ENCODE measurements at places on chromosomes 4 and X.

DNA sequence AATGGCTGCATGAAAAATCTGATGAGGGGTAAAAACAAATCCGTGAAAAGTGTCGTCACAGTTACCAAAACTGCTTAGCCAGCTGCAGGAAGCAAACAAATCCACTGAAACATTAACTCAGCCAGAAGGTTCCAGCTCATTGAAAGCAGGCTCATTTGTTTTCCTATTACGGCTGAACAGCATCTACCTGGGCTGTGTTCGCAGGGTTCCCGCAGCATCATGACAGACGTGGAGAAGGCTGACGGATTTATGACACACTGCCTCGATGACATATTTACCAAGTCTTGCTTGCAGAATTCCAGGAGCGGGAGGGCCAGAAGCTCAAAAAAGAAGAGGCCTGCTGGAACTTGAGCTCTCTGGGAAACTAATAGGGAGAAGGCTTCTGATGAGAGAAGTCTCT is 781.1 kb downstream of the RAB28 start:
- DNase-seq = no peak

- no peak for DNase-seq
These were observed 56.1 kb downstream of the KLHL5 start for GRCh38 chr4:39118034-39118658.

- DNase-seq = no peak
These were observed 471 bp upstream of the PLAC8 start for GRCh38 chr4:83115000-83115399.

GRCh38 chr4:27908356-27908755 is 1047.7 kb downstream of the STIM2 start:
- DNase-seq = no peak

DNA sequence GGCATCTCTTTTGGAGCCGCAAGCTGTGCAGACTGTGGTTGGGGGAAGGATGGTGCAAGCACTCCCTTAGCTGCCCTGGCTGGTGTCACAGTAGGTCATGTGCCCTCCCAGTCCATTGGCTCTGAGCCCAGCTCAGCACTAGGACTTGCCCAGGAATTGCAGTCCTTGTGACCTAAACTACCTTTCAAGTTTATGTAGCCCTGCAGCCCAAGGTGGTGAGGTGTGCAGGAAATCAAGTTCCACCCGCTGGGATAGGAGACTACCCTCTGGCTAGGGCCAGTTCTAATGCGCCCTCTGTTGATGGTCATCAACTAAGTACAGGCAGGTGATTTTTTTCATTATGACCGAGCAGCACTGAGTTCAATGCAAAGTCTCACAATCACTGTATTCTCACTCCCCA is 335.2 kb downstream of the UBE2NL start:
- no peak for DNase-seq

GRCh38 chr4:158395343-158395742 is 126.3 kb upstream of the RXFP1 start:
- no peak for DNase-seq

GRCh38 chr4:7347981-7348380 is 86.7 kb downstream of the PSAPL1 start:
- no peak for DNase-seq

GRCh38 chrX:146921204-146921603 is 106.7 kb upstream of the CXorf51A start:
- no peak for DNase-seq

DNA sequence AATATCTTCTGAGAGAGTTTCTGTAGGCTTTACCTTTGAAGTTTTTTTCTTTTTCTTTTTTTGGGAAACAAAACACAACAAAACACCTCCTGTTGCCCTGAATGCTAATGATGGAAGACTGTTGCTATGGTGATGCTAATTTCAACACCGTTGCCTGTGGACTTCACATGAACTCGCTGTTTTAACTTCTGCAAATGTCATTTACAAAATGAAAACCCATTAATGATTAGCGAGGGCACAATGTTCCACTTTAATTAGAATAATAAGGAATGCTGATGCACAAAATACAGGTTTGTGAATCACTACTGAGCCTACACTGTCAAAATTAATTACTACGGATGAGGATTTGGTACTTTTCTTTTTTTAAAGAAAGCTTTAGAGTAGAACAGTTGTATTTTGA is 227.1 kb upstream of the FTHL17 start:
- no peak for DNase-seq

- DNase-seq = no peak
These were observed 29.5 kb downstream of the DMP1 start for GRCh38 chr4:87679449-87680169.

- no peak for DNase-seq
These were observed 116.2 kb downstream of the SLC2A9 start for GRCh38 chr4:9904976-9905587.

GRCh38 chr4:36237366-36238313 is 6.7 kb downstream of the ARAP2 start:
- no peak for DNase-seq

GRCh38 chr4:151359576-151359975 is 34.2 kb upstream of the SH3D19 start:
- DNase-seq = no peak

- DNase-seq = no peak
These were observed 74.5 kb upstream of the HS3ST1 start for GRCh38 chr4:11503166-11503565.

- no peak for DNase-seq
These were observed 85.9 kb downstream of the CASK start for GRCh38 chrX:41837270-41837944.

DNA sequence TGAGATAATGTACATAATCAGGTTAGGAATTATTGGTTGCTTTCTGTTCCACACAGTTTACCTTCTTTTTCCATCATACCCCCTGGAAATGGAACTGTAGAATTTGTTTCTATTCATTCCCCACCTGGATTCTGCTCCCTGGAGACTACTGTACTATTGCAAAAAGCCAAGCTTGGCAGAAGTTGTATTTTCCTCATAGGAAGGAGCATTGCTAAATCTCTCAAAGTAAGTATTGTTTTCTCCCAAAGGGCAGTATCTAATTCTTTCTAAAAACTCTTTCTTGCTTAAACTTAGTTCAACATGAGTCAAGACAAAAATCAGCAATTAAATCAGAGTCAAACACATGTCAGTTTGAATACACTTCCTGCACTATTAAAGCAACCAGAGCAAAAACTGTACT is 136.2 kb downstream of the CDS1 start:
- DNase-seq = no peak

- no peak for DNase-seq
These were observed 7.9 kb downstream of the RAB33A start for GRCh38 chrX:130179579-130180215.

GRCh38 chr4:138611721-138612120 is 369.6 kb upstream of the SLC7A11 start:
- no peak for DNase-seq

GRCh38 chr4:47746122-47746521 is 91.7 kb downstream of the CORIN start:
- DNase-seq = no peak

DNA sequence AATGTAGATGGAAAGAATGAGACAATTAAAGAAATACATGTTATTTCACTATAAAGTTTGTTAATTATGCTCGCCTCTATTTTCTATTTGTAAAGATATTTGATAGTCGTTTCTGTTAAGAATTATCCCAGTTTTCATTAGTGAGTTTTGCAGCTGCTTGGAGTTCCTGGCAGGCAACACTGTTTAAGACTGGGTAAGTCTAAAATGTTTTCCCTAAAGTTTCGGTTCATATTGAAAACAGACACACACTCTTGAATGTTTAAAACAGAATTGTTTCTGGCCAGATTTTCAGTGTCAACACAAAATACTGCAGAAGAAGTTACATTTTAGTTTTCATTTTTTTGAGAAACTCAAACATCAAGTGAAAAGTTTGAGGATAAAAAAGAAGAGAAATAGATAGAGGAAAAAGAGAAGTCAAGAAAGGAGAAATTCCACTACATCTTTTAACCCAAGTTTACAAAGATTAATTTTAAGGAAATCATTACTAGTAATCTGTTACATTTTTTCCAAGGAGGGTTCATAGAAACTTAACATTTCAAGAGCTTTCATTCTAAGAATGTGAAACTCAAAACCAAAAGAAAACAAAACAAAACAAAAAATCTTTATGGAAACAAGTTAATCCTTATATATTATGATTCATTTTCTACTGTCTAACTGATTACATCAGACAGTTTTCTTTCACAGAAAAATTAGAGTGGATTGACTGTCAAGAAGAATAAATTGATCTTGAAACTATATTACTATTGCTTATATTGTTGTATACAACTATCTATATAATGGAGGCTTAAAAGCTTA is 305.5 kb downstream of the FAT4 start:
- DNase-seq = no peak

- DNase-seq = no peak
These were observed 15.1 kb upstream of the PIGA start for GRCh38 chrX:15350329-15350996.

- no peak for DNase-seq
These were observed 81.6 kb downstream of the SORBS2 start for GRCh38 chr4:185730387-185730786.

DNA sequence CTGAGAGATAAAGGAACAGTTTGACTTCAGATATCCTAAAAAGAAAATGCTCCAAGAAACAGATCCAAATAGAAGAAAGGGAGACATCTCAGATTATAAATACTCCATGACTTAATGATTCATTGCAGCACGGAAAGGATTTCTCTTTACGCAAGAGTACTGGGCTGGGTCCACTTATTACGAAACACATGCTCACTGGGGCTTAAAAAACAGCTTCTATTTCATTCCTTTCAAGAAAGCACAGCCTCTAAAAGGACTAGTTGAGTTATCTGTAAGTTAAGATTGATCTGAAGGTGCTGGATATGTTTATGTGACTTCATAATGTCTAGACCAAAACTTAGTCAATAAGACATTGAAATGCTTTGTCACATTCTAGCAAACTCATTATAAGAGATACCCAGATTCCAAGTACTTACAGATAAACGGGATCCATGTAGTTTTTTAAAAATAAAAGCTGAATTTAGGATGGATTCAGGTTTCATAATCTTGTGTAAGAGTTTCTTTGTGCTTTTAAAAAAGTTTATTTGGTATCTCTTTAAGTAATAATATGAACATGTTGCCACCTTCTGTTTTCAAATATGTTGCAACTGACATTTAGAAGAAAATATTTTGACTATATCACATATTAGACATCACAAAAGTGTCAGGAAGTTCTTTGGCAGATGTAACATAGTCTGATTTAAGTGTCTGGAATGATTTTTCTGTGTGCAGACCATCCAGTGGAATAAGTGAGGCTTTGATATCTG is 109.5 kb upstream of the MYOZ2 start:
- DNase-seq = no peak

GRCh38 chr4:110614173-110614963 is 8.5 kb downstream of the PITX2 start:
- DNase-seq = no peak

- DNase-seq = peak; percentile 24
These were observed 82.2 kb downstream of the MAML3 start for GRCh38 chr4:140071806-140072205.

DNA sequence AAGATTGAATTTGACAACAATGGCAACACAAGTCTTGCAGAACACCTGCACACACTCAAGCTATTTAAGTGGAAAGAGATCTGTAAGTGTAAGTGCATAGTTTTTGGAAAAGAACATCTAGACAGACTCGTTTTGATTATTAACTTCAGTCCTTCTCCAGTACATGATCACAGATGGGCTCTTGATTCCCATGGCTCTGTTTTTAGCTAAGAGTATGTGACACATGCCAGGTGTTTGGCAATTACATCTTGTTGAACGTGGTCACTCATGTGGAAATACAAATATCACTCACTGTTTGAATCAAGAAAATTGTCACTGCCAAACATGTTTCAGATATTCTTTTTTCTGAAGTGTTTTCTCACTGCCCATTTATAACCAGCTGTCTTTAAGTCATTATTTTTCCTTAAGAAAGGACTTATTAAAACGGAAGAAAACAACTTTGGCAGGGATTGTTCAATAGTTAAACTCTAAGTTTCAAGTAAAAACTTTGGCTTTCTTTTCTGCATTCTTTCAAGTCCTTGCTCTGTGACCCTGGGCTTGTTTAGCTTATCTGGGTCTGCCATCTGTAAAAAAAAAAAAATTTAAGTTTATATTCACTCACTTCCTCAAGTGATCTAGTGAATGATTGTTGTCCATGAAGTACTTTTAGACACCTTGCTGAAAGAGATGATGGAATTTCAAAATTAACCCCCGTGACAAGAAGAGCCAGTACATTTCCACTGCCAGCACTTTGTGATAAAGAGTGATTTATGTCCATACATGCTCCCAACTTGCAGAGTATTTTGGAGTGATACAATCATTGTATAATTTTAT is 125.4 kb downstream of the ATXN3L start:
- no peak for DNase-seq

DNA sequence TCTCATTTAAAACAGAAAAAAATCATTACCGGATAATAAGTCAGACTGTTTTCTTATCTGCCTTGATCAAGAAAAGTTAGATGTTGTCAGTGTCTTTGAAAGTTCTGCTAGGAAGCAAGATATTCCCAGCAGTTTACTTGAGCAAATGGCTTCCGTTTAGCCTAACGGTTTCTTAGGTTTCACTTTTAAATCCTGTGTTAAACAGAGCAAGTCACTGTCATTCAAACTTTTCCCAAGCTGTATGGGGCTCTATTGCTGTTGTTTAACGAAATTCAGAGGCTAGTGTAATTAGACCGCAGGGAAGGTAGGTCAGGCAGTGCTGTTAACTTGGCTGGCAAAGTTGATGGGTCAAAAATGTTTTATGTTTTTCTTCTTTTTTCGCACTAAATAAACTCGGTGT is 80.3 kb upstream of the NEIL3 start:
- no peak for DNase-seq

DNA sequence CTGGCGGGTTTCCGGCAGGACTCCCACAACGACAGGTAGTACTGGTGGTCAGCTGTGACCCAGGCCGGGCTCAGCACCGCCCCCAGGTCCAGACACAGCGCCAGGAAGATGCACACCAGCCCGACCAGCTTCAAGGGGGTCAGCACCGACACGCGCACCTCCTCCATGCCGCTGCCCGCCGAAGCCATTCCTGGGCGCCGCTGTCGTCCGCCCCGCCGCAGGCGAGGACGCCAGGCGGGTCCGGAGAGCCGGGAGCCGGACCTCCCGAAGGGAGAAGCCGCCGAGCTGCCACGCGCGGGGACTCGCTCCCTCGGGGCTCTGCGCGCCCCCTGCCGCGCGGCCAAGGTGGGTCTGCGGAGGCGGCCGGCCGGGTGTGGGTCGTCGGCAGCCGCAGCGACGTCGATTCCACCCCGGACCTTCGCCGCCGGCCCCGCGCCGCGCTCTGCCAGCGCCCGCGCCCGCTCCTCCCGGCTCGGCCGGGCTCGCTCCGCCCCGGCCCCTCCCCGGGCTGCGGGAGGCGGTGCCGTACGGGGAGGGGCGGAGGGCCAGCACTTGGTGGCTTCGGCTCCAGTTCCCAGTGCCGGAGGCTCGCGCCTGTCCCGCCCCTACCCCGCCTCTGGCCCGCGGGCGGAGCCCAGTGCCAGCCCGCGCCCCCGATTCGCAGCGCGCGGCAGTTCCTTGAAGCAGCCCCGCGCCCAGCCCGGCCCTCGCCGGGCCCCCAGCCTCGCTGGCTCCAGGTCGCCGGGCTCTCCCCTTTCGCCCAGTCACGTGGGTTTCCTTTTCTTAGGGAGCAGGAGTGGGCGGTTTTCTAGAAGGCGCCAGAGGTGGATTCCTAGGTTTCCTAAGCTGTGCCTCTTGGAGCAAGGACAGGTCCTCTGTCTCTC is at the start of gene TMEM47:
TSS of gene TMEM47 (minus strand) at position 444 of the 884 bp plus-strand sequence. CDS start at position 188, 256 bp downstream.
- DNase-seq = no peak
